ENCODE measurements at places on chromosomes 12 and 14.

GRCh38 chr12:2614341-2614740 lies 180.4 kb upstream of the FKBP4 start:
- DNase-seq: no peak

DNA sequence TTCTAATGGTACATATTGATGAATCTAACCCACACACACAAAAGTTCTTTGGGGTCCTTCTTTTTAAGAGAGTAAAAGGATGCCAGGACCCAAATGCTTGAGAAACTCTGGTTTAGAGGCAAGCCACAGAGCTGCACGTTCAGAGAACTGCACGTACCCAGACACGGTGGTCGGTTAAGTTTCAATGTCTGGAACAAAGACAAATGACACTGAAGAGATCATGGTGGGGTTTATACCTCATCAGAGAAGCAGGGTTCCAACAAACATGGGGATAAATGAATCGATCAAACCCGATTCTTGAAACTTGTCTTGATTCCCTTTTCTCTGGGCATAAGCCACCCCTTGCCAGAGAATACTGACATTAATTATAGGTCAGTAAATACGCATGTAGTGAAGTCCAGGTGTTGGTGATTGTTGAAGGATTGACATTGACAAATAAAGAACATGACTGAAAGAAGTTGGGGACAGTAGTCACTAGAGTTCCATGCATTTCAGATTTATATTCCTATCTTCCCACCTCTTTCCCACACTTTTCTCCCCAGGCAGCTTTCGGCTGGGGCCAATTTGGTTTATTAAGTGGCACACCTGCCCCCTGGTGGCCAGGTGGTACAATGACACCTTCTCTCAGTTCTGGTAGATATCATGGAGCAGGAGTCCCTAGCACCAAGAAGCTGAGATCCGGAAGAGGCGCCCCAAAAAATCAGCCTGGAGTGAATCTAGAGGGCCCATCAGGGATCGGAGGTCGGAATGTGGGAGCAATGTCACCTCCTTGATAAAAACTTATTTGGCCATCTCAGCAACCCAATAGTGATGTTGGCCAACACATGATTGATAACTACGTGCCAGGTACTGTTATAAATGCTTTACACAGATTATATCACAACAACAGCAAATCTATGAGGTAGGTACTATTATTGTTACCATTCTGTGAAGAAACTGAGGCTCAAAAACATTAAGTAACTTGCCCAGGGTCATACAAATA lies 17.8 kb upstream of the HDAC7 start:
- DNase-seq: peak; percentile 50

- DNase-seq: no peak
Observed at GRCh38 chr12:10101042-10101579, 2.3 kb upstream of the CLEC1A start.

- no peak for DNase-seq
Observed at GRCh38 chr12:48118284-48118871, 786 bp upstream of the PFKM start.

GRCh38 chr14:94660306-94660946 lies 48.2 kb downstream of the SERPINA3 start:
- DNase-seq: no peak

DNA sequence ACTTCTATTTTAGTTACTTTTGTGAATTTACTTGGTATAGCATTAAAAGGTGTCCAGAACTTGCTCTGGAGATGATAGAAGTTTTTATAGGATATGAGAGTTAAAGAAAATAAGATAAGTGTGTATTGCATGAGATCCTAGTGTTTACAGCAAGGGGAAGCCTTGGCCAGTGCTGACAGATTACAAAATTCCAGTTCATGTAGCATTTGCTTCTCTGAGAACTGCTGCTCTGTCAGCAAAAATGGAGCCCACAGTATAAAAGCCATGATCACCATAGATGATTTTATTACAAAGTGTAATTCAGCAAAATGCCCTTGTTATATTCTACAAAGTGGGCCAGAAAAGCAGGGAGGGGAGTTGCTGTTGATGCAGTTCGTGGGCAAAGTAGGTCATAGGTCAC lies 40.0 kb upstream of the ATF1 start:
- no peak for DNase-seq

DNA sequence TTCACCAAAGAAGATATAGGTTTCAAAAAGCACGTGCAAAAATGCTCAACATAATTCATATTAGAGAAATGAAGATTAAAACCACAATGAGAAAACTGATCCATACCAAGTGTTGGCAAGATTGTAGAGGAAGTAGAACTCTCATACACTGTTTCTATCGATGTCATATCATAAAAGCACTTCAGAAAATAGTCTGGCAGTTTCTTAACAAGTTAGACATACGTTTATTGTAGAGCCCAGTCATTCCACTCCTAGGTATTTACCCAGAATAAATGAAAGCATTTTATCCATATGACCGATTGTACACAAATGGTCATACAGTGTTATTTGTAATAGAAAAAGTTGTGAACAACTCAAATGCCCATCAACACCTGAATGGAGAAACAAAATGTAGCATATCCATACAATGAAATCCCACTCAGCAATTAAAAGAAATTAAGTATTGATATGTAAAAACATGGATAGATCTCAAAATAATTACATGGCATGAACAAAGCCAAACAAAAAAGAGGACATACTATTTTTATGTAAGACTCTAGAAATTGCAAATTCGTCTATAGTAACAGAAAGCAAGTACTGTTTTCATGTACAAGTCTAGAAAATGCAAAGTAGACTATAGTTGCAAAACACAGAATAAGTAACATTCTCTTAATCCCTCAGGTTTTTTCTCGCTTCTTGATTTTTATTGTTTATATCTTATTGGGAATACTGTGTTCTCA lies 41.0 kb downstream of the USP15 start:
- no peak for DNase-seq

- no peak for DNase-seq
Observed at GRCh38 chr12:98559666-98560065, 33.8 kb upstream of the SLC25A3 start.

GRCh38 chr12:79617696-79618095 lies 73.1 kb downstream of the PAWR start:
- no peak for DNase-seq

- no peak for DNase-seq
Observed at GRCh38 chr12:41101806-41102205, 86.3 kb upstream of the PDZRN4 start.

- DNase-seq: no peak
Observed at GRCh38 chr12:84550518-84550917, 362.1 kb downstream of the SLC6A15 start.

GRCh38 chr12:76108356-76108755 lies 23.9 kb upstream of the NAP1L1 start:
- DNase-seq: no peak

GRCh38 chr12:53696285-53696654 lies 20.4 kb upstream of the ATP5MC2 start:
- no peak for DNase-seq

DNA sequence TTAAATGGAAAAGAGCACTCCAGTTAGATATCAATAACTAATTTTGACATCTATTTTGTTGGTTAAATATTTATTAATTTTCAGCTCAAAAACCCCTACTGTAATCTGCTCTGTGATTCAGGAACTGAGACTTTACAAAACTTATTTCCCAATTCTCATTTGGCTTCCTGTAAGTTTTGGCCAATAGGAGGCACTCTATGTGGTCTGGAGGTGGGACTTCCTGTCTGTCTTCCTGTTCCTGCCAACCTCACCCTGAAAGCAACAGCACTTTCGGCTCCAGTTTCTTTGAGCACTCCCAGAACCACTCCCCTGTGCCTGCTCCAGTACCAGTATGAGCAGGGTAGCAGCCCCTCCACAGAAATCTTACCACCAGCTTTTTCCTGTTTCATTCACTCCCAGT lies 1027.0 kb downstream of the VRK1 start:
- DNase-seq: no peak

DNA sequence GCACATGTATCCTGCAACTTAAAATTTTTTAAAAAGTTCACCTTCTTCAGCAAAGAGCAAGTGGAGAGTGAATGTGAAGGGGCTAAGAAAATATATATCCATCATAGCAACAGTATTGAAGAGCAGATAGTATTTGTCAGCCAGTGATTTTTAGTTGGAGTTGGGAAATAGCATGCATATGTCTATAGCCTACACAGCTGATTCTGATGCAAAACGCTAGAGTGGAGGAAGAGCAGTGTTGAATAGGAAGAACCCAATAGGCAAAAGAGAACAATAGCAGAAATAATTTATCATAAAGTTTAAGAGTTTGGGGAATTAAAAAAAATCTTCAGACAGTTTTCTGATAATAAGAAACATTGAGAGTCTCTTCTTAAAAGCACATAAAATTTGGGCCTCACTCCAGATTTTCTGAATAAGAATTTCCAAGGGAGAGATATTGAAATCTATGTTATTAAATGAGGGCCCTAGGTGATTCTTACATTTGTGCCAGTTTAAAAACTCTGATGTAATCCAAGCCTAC lies 12.0 kb downstream of the PDE6H start:
- no peak for DNase-seq

GRCh38 chr12:116599285-116600136 lies 40.3 kb downstream of the MAP1LC3B2 start:
- peak; percentile 17 for DNase-seq

DNA sequence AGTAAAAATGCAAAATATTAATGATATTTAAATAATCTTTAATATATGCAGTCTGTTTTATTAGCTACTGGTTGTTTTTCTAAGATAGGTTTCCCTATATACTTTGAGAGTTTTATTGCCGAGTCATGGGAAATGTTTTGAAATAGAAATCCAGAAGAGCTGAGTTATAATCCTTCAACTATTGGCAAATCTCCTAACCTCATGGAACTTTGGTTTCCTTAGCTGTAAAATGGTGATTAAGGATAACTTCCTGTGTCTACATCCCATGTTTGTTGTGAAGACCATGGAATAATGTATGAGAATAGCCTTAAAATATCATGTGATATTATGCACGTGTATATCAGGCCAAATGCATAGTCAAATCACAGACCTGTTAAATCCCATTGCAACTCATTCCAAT lies 51.0 kb downstream of the UNC79 start:
- no peak for DNase-seq

- no peak for DNase-seq
Observed at GRCh38 chr14:69980457-69981425, 101.5 kb downstream of the SMOC1 start.

GRCh38 chr14:99272899-99273765 lies 1.1 kb upstream of the BCL11B start:
- no peak for DNase-seq

DNA sequence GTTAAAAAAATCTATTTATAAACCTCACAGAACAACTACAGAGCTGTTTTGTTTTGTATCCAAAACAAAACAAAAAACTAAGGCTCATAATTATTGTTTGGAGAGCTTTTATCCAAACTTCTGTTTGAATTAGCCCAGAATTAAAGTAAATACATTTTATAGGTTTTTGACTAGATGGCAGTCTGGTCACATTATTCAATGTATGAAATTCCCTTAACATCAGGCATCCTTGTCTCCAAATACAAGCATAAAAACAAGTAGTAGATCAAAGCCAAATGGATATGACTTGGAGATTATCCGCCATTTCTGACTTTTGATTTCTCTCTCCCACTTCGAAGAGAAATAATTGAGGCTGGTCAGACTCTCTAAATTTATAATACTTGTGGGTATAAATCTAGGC lies 63.5 kb downstream of the SLC38A1 start:
- no peak for DNase-seq

DNA sequence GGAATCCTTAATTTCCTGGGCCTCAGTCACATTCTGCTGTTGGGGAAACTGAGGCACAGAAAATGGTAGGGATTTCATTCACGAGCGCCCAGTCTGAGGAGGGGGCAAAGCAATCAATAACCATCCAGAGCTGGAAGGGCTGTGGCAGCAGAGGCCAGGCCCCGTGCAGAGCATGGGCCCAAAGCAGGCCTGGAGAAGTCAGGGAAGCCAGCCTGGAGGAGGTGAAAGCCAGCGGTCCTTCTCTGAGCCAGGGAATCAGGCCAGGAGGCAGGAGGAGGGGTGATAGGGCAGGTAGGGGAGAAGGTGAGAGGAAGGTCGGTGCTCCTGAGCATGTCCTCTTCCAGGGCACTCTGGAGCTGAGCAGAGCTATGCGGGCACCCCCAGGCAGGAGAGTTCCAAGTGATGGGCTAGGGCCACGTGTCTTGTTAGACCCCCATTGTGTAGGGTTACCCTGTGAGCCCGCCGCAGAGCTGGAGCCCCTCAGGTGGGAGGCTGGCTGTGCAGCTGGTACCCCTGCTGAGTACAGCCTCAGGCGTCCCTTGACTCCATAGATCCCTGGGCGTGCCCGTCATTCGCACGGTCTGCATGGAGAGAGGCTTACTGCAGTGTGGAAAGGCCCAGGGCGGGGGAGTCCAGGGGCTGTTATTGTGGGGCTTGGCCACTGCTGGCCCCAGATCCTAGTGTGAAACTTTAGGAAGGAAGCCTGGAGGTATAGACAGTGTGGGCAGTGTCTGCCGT lies 4.8 kb downstream of the TNFAIP2 start:
- DNase-seq: no peak

- no peak for DNase-seq
Observed at GRCh38 chr12:50936821-50937530, 15.4 kb upstream of the HIGD1C start.

DNA sequence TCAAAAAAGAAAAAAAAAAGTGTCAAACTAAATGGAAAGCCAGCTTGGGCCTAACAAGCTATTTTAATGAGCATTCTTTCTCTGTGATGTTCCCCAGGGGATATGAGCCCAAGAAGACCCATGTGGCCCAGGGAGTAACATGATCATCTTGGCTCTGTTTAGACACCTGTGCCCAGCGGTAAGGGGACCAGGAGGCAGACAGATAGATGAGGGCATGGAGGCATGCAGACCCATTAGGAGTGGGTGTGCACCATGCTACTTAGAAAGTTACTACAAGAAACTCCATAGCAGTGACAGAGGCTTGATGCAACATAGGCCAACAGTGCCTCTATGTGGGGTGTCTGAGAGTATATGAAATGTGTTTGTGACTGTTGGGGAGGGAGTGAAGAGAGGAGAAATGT lies 3.1 kb upstream of the CREBL2 start:
- no peak for DNase-seq

GRCh38 chr12:50828886-50829285 lies 13.8 kb upstream of the TMPRSS12 start:
- no peak for DNase-seq

GRCh38 chr12:106297681-106298080 lies 4.9 kb upstream of the TCP11L2 start:
- no peak for DNase-seq

GRCh38 chr12:51994539-51994820 lies 12.3 kb upstream of the TAMALIN start:
- no peak for DNase-seq
